COR-L47 (cell line): ENCODE measurements at places on chromosomes 6 and 20.

DNA sequence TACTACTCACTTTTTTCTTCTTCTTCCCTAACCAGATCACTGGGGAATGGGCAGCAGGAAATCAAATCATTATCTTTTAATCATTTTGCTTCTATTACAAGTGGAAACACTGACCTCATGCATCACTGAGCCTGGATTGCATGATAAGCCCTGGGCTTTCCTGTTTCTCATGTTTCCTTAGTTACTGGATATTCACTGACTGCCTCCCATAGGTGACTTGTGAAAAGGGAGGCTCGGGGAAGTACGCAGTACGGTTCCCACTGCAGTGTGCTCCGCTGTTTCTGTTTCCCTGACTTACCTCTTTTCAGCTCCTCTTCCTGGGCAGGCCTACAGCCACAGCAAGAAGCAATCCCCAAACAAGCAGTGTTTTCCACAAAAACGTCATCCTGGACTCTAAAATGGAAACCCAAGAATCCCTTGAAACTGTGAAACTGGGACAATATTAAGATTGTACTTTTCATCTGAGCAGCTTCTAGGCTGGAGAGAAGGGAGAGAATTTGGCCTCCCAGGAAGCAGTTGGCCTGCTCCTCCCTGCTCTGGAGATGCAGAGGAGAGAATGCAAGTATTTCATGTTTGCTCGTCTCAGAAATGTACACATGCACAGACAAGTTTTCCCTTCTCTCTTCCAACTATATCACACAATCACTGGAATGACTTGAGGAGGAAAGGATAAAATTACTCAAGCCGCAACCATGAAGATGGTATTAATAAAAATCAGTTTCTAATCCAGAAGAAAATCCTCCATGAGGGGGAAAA lies 13.1 kb downstream of the BTNL2 start:
- no peak for DNase-seq

DNA sequence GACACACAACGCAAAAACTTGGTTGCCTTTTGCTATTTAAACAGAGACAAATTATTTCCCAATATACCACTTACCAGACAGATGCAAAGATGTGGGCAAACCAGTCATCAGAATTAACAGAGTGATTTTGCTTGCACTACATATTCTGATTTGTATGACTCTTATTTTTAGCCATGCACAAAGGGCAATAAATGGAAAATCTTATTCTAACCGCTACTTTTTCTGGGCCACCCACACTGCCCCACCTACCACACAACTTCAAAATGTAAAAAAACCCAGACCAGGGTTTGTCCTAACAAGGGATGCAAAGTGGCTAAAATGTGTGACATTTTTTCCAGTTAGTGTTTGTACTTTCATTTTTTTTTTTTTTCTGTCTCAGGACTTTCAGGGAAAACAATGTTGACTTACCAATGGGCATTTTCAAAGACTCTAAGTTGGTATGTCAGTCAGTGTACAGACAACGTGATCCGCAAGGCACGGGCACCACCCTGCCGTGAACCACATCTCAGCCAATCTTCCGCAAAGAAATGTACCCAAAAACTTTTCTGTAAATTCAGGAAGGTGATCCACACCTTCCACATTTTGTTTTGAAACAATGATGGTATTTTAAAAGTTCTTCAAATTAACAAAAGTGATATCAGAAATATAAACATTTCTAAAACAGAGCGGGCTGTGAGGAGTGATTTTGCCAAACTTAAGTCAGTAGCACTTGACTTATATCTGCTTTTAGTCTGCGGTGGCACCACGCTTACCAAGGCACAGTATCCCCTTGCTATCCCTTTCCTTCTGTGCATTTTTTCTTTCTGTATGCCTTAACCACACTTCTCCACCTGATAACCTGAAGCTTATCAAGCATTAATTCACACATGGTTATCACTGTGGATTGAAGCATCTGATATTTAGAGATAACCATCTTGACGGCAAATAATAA lies 185.6 kb downstream of the GJA10 start:
- no peak for DNase-seq

- DNase-seq, result no peak
Observed at GRCh38 chr6:151010071-151010470, 144.6 kb downstream of the MTHFD1L start.

- no peak for DNase-seq
Observed at GRCh38 chr20:34085544-34086040, 26.5 kb downstream of the EIF2S2 start.

DNA sequence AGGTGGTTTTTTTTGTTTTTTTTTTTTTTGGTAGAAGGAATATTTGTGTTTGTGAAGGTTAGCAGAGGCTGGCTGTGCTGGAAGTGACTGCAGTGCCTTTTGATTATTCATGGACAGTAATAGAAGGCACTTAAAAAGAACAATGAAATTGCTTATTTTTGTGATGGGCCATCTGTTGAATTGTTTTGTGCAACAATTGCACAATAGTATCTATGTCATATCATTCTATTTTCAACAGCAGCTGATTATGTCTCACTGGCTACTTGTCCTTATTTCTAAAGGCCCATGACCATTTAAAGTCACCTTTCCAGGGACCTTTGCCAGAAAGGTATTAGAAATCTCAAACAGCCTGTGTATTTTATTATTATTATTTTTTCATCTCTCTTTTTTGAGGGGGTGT lies 70.6 kb downstream of the AFG1L start:
- no peak for DNase-seq

DNA sequence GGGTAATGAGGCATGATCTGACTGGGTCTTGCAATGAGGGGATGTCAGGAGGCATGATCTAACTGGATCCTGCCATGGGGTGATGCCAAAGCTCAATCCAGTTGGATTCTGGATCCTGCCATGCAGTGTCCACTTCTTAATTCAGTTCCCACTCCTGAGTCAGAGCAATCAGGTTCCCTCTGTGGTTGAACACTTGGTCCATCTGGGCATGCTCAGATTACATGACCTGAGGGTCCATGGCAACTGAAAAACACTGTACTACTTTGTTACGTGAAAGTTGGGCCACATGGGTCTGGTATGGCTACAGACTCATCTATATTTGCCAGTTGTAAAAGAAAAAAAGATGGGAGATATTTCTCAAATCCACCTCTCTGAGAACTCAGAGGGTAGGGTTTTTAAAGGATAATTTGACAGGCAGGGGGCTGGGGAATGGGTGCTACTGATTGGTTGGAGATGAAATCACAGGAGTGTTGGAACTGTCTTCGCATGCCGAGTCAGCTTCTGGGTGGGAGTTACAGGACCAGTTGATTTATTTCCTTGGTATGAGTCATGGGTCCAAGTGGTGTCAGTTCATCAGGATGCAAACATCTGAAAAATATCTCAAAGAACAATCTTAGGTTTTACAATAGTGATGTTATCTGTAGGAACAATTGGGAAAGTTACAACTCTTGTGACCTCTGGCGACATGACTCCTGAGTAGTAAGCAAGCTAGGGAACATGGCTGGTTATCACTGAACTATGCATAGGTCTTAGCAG lies 21.6 kb downstream of the C6orf163 start:
- no peak for DNase-seq

DNA sequence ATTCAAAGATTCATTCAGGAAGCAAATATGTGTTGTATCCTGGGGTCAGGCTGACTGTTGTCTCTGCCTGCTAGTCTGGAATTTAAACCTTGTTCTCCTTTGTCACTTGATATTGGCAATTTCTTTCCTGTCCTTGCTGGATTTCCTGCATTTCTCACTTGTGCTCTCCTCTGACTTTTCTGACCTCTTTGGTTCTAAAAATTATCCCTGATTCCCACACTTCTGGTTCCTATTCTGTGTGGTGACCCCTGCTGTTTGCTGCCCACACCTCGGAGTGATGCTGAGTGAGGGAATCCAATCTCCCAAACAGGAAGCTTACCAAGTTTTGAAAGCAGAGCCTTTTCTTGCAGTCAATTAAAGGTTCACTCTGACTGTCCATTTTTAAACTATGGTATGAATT lies 345.3 kb downstream of the CDKAL1 start:
- no peak for DNase-seq

DNA sequence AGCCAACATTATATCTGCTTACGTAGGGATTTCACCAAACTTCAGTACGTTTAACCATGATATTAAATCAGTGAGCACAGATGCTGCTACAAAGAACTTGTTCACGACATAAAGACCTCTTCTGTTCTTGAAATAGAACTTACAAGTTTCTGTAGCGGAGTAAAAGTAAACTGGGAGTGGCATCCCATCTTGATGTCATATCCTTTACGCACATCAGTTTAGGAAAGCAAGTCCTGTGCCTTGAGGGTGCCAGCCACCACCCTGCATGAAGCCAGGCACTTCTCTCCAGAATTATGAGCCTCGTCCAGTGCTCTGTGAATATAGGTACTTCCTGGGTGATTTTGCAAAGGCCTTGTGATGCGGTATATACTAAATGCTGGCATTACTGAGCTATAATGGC lies 122.6 kb downstream of the BTBD3 start:
- DNase-seq, result peak; percentile 60

- DNase-seq, result no peak
Observed at GRCh38 chr20:58040447-58041290, 187.8 kb downstream of the ANKRD60 start.

- DNase-seq, result no peak
Observed at GRCh38 chr20:53930651-53931504, 139.5 kb downstream of the BCAS1 start.

DNA sequence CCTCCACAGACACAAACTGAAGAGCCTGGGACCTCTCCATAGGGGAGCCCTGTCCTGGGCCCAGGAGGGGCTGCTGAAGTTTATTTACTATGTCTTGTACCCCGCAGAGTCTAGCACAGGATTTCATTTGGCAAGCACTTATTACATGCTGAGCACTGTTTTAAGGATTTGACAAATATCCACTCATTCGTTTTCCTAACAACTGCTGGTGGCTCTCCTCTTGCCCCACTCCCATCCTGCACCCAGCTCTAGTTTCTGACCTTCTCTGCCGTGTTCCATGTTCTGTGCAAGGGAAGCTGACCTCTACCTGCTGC lies 127.0 kb upstream of the MAFB start:
- DNase-seq, result no peak

DNA sequence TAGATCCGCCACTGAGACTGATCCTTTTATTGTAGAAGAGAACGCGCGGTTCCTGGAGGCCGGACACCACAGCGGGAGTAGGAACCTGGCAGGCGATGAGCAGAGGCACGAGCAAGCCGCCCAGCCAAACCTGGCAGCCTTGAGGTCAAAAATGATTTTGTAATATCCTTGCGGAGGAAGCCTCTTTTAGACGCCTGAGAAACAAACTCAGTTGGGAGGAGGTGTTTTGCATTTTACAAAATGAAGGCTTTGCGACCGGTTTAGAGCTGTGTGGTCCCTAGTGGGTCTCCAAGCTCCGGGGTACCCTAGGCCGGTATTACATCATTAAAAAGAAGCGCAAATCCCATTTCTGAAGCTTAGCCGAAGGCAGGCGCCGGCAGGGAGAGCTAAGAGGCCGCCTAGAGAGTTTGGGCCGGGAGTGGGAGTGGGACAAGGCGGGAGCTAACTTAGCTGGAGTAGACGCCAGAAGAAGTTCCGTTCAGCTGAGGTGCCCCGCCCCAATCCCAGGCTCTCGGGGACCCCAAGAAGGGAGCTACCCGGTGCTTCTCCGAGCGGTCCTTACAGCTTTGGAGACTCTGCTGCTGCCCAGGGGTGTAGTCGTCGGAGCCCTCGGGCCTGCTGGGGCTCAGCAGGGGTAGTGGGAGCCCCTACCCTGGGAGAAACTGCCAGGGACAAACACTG lies 1.9 kb upstream of the TBX18 start:
- DNase-seq, result no peak

GRCh38 chr6:158789115-158789917 lies 29.9 kb downstream of the EZR start:
- no peak for DNase-seq

- no peak for DNase-seq
Observed at GRCh38 chr6:14787677-14788076, 458.2 kb upstream of the JARID2 start.

DNA sequence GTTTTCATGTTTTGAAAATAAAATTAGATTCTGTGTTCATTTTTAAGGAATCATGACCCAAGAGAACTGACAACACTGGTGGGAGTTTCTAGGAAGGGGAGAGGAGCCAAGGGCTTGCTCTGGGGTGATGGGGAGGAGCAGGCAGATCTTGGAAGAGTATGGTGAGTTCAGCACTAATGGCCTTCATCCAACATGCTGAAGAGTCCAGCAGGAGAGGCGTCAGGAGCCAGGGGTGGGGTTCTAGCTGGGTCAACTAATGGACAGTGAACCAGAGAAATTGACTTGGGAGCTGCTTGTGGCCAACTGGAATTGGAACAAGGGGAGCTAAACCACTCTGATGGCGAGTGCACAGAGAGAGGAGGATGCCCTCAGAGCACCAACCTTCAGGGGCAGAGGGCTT lies 107.1 kb downstream of the MRPL14 start:
- DNase-seq, result no peak

- DNase-seq, result no peak
Observed at GRCh38 chr20:53883098-53883911, 187.1 kb downstream of the BCAS1 start.

DNA sequence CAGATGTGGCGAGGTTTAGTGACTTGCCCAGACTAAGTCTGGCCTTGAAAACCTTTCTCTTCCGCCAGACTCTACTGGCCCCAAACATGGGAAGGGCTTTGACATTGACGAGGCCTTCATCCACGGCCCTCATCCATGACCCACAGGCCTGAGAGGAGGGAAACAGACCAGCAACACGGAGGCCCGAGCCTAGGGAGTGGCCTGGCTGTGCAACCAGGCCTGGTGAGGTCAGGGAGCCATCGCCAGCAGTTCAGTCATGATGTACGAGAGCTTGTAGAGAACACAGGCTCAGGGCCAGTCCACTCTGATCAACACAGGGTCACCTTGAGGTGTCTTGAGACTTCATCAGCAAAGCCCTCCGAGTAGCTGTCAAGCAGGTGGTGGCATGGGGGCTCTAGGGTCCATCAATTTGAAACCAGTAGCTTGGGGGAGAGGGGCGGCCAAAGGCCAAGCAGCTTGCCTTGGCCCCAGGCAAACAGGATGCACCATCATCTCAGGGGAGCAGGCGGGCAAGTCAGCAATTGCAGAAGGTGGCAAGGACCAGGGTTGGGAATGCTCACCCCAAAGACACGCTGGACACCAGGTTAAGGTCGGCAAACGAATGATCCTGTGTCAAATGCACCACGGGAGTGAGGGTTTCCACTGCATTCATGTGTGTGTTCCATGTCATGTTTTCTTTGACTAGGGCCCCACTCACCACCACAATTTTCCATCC lies 36.1 kb downstream of the GFOD1 start:
- DNase-seq, result no peak

DNA sequence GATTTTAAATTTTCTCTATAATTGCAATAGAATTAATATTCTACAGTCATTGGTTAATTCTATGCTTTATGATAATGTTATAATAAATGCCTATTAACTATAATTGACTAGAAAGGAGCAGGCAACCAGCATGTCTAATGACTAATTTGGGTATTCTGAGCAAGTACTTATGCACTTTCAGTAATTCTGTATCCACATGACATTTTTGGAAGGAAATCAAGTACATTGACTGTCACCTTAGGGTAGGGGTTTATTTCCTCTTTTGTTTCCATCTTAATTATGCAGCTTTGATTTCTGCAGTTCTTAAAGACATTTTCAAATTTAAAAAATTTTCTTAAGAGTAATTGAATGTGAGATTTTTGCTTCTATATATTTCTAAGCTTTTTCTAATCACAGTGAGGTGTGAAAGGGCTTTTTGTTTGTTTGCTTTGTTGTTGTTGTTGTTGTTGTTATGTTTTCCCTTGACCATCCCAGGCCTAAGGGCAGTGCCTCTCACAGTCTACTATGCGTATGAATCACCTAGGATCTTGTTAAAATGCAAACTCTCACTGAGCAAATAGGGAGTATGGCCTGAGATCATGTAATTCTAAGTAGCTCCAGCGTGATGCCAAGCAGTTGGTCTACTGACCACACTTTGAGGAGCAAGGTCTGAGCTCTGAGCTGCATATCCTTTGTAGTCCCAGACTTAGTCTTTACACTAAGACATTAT lies 467.1 kb upstream of the RNF217 start:
- DNase-seq, result no peak
